ENCODE measurements at places on chromosomes 6 and 20. TPM values are rescaled to one million over a fixed set of nuclear protein-coding genes. Genes with fewer than 3 reads are reported as not detected.
A peak's percentile ranks its signal among the peaks of the same experiment; 100 is the strongest.

Gene CTAGE9
- not detected for total RNA-seq

Gene MLIP
- not detected for total RNA-seq

DNA sequence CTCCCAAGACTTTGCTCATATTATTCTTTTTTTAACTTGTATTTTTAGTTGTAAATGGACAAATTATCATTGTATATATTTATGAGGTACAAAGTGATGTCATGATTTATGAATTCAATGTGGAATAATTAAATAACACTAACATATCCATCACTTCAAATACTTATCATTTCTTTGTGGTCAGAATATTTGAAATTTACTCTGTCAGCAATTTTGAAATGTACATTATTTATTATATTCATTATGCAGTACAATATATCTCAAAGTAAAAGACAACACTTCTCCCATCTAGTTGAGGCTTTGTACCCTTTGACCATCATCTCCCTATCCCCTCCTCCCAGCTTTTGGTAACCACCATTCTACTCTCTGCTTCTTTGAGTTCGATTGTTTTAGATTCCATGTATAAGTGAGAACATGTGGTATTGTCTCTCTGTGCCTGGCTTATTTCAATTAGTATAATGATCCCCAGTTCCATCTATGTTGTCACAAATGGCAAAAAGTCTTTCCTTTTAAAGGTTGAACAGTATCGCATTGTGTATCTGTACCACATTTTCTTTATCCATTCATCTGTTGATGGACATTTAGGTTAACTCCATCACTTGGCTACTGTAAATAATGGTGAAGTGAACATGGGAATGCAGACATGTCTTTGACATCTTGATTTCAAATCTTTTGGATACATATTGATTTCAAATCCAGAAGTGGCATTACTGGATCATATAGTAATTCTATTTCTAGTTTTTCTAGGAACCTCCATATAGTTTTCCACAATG lies 197.2 kb downstream of the KIF6 start:
- DNase-seq = no peak

Gene MLN
- total RNA-seq = not detected

Gene LAMA2
- 40.2 TPM for total RNA-seq

Gene PDE7B
- total RNA-seq = 3.9 TPM

GRCh38 chr6:14149053-14149738 lies 31.6 kb downstream of the CD83 start:
- DNase-seq = no peak

Gene RBPJL
- not detected for total RNA-seq

Gene GRM4
- under 0.01 TPM for total RNA-seq

DNA sequence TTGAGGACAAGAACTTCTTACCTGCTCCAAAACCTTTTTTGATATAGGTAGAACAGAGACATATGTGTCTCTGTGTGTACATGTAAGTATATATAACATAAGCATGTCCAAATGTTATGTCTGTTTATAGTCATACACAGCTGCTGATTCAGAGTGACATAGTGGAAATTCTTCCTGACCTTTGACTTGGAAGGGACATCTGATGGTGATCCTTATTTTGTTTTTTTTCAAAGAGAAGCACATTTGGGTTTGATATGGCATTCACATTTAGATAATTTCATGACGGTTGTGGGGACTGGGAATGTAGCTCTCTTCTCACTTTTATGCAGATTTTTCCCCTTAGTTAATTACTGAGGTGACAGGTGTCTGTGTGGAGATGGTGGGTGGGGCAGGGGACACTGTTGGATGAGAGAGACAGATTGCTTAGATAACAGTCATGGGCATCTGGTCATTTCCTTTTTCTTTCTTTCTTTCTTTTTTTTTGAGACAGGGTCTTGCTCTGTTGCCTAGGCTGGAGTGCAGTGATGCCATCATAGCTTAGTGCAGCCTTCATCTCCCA lies 39.0 kb downstream of the FARS2 start:
- no peak for DNase-seq

Gene DNAH8
- total RNA-seq = under 0.01 TPM

Gene SPINT3
- total RNA-seq = not detected

GRCh38 chr6:9620687-9621086 lies 794.2 kb downstream of the TFAP2A start:
- no peak for DNase-seq

- DNase-seq = no peak
Observed at GRCh38 chr6:4682431-4683097, 93.6 kb upstream of the CDYL start.

Gene MEP1A
- not detected for total RNA-seq

Gene ZNF311
- 0.97 TPM for total RNA-seq

- no peak for DNase-seq
Observed at GRCh38 chr6:168201383-168201782, 118.2 kb downstream of the DACT2 start.

GRCh38 chr20:18001131-18001921 lies 32.5 kb downstream of the MGME1 start:
- DNase-seq = peak; percentile 82

- DNase-seq = no peak
Observed at GRCh38 chr20:23019403-23019802, 15.7 kb upstream of the SSTR4 start.

Gene ZNF337
- total RNA-seq = 10.6 TPM

- DNase-seq = no peak
Observed at GRCh38 chr6:34151321-34152041, 5.6 kb upstream of the GRM4 start.

GRCh38 chr6:128204616-128205015 lies 303.8 kb upstream of the THEMIS start:
- DNase-seq = peak; percentile 67

DNA sequence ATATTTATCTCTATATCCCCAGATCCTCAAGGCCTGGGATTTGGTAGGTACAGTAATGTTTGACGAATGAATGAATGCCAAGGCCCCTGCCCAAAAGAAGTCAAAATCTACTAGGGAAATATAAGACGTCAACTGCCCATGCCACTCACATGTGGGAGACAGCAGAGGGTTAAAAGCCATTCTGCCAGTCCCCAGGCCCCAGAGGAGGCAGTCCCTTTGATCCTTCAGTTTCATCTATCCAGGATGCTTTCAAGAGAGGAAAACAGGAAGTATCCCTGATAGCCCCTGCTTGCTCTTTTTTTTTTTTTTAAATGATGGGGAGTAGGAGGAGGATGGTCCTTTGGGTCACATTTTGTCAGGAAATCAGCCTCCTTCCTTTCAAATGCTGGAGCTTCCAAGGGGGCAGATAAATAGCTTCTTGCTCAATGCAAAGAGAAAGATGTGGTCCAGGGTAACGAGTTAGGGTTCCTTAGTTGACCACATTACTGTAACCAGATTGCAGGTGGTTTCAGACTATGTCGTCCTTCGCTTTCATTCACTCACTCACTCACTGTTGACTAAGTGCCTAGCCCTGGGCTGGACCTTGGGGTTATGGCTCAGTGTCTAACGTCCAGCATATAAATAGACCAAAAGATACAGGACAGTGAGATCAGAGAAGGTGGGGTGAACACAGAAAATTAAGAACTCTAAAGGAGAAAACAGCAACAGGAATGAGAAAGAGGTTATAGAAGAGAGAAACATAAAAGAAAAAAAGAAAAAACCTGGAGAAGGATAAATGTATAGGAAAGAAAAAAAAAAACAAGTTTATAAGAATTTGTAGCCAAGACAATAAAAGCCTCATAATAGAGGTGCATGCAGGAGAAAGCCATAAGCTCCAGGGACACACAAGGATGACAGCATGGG lies 64.6 kb upstream of the PIM1 start:
- no peak for DNase-seq

GRCh38 chr6:152416652-152417051 lies 220.5 kb downstream of the SYNE1 start:
- no peak for DNase-seq

DNA sequence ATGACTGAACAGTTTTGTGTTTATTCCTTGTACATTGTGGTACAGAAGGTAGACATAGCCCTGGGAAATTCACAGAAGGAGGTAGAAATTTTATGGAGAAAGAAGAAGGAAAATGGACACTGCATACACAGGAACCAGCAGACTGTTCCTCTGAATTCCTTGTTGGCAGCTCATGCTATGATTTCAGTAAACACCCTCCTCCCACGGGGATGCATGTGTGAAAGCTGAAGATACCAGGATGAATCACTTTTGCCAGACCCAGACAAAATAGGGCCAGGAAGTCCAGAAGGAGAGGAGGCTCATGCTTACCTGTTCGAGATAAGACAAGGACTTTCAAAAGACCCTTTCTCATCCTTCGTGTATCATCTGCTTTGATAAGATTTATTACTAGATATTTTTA lies 110.3 kb upstream of the GGTLC1 start:
- DNase-seq = peak; percentile 1

DNA sequence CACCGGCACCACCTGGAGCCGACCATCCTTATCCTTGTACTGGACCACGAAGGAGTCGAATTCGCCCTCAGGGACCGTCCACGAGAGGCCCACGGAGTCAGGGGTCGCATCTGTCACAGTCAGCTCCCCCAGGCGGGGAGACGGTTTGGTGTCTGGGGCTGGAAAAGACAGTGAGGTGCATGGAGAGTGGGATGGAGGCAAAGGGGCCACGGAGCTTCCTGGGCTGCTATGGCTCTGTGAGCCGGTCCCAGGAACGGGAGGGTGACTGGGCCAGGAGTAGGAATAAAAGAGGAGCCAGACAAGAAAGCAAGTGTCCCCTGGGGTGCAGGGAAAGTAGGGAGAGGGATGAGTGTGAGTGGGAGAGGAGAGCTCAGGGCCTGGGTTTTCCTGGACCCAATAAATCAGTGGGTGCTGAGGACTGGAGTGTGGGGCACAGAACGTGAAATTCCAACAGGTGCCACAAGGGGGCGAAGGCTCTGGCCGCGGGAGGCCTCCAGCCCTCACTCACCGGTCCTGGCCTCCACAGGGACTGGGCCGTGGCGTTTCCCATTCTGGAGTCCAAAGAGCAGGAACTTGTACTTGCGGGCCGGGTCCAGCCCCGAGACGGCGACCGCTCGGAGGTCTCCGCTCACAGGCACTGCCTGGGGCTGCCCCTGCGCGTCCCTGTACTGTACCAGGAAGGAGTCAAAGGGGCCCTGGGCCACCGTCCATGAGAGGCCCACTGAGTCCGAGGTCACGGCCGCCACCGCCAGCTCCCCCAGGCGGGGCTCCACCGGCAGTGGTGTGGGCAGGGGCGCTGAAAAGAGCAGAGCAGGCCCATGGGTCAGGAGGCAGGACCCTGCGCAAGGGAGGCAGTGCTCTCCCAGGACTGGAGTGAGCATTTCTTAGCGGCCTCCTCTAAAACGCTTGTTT lies 9.9 kb downstream of the CYP21A2 start:
- peak; percentile 54 for DNase-seq

Gene PRRC2A
- total RNA-seq = 84.2 TPM

Gene MCCD1
- total RNA-seq = not detected

Gene LZTS3
- total RNA-seq = 13.8 TPM

Gene ZNF391
- total RNA-seq = 0.32 TPM

Gene BNIP5
- not detected for total RNA-seq

- no peak for DNase-seq
Observed at GRCh38 chr20:53284256-53284655, 309.4 kb downstream of the ZNF217 start.

GRCh38 chr6:22367346-22367745 lies 70.5 kb upstream of the PRL start:
- no peak for DNase-seq

Gene PAK1IP1
- 19.0 TPM for total RNA-seq

GRCh38 chr6:147279427-147279826 lies 75.2 kb downstream of the STXBP5 start:
- DNase-seq = peak; percentile 90

Gene TFAP2D
- total RNA-seq = not detected

- DNase-seq = no peak
Observed at GRCh38 chr20:57025666-57026224, 240.7 kb downstream of the BMP7 start.

Gene RIPOR3
- 29.3 TPM for total RNA-seq

Gene BTNL2
- not detected for total RNA-seq

All from fibroblast of villous mesenchyme (primary cell).